ENCODE measurements at places on chromosomes 16 and 17.

DNA sequence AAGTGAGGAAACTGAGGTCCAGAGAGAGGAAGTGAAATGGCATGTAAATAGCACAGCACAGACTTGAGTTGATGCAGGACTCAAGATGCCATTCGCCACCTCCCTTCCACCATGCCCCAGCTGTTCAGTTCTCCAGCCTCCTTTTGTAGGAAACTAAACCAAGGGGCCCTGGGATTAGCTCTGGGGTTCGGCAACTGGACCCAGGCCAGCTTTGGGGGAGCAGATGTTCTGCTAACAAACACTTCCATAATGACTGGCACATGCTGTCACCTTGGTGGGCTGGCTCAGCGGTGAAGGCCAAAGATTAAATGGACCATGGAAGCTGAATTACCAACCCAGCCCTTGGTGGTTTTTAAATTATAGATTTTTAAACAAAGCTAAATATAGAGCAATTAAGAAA, 77.0 kb downstream of the IRX6 start:
- no peak for DNase-seq

DNA sequence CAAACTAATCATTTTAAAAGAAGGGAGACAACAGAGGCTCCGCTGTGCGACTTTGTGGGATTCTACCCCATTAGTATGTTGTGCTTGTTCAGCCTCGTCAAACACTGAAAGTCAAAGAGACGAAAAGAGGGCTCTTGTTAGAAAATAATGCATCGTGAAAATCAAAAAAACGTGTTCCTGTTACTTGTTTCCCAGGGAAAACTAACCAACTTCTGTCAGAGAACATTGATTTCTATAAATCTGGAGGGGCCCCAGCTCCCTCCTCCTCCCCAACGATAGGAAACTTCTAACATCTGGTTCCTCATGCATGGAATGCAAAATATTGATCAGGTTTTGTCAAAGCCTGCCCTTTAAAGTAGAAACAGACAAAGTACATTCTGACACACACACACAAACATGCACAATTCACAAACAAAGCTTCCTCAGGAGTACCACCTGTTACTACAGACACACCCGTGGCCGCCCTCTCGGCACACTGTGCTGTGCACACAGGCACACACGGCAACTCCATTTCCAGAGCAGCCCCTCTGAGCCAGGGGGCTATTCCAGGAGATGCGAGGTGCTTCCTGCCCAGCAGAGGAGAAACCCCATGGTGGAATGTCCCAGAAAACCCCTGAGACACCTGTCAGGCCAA, 151.3 kb downstream of the ZFHX3 start:
- DNase-seq, result no peak

- no peak for DNase-seq
These were observed 7.8 kb upstream of the PSMC3IP start for GRCh38 chr17:42585353-42585752.

DNA sequence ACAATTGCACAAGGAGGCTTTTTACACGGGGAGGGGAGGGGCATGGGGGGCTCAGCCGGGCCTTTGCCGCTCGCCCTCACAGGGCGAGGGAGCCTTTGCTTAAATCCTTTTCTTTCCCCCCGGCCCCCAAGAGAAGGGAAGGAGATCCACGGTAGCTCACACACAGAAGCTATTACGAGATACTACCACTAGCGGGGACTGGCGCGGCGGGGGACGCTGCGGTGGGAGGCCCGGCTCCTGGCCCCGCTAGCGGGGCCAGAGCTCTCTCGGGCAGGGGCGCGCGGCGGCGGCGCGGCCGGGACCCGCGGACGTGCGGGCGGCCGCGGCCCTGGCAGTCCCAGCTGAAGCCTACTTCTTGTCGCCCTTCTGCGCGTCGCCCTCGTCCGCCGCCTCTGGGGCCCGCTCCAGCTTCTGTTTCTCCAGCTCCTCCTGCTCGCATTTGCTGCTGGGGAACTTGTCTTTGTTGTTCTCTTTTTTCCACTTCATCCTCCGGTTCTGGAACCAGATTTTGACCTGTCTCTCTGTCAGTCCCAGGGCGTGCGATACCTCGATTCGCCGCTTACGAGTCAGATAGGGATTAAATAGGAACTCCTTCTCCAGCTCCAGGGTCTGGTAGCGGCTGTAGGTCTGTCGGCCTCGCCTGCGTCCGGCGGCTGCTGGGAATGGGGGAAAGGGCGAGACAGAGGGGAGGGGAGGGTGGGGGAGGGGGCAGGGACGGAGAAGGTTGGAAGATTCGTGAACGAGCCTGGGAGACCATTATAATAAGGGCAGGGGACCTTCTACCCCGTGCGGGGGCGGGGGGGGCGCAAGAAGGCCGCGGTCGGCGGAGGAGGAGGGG, 2.0 kb downstream of the HOXB8 start:
- peak; percentile 42 for DNase-seq

DNA sequence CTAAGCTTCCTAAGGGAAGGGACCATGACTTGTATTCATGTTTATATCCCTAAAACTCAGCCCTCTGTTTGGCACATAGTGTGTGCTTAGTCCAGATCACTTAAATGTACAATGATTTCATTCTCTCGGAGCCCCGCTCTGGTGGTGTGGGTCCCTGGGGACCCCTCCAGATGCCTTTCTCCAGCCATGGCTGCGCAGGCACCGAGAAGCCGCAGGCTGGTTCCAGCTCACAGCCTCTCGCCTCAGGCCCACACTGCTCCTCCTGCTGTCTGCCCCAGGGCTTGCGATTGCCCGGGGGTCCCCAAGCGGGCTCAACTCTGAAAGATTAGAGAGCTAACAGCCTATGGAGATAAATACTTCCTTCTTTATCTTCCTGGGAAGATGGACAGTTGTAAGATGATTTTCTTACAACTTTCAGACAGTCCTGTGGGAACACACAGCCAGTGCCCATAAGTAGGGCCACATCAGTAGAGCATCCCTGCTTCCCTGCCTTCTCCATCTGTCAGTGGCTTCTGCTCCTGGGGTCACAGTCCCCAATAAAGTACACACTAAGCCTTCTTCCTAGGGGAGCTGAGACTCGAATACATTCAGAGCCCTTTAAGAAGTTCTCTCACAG, 66.2 kb downstream of the CENPV start:
- DNase-seq, result no peak

- DNase-seq, result no peak
These were observed 5.4 kb upstream of the TMEM220 start for GRCh38 chr17:10735251-10735650.

All from CD4-positive, alpha-beta T cell treated with Interleukin-2 at 100 ng/mL for 4 hours (primary cell).